Cerebellum (tissue), 4 donors: ENCODE measurements at places on chromosomes 4 and X. TPM values are rescaled to one million over a fixed set of nuclear protein-coding genes. Genes with fewer than 3 reads are reported as not detected.
A peak's percentile ranks its signal among the peaks of the same experiment; 100 is the strongest.

GRCh38 chrX:64580035-64580434 is 184.8 kb upstream of the MTMR8 start:
- DNase-seq: no peak

- DNase-seq: no peak
Observed at GRCh38 chrX:102029026-102029425, 96.5 kb upstream of the TCEAL2 start.

Gene MAGEA2
- not detected for total RNA-seq

DNA sequence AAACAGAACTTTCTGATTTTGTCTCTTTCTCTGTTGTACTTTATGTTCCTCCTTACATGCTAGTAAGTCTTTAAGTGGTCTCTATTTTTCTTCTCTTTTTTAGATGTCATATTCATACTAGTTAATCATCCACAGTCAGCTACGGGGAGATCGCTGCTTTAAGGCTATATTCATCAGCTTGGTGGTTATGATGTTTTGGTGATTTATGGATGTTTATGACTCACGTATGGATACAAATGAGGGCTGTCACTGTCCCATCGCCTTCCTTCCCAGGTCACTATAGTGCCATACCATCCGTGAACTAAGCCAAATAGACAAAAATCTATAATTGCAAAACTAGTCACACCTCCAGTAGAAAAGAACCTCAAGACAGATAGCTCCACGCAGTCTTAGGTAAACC is 296.8 kb upstream of the AADAT start:
- no peak for DNase-seq

DNA sequence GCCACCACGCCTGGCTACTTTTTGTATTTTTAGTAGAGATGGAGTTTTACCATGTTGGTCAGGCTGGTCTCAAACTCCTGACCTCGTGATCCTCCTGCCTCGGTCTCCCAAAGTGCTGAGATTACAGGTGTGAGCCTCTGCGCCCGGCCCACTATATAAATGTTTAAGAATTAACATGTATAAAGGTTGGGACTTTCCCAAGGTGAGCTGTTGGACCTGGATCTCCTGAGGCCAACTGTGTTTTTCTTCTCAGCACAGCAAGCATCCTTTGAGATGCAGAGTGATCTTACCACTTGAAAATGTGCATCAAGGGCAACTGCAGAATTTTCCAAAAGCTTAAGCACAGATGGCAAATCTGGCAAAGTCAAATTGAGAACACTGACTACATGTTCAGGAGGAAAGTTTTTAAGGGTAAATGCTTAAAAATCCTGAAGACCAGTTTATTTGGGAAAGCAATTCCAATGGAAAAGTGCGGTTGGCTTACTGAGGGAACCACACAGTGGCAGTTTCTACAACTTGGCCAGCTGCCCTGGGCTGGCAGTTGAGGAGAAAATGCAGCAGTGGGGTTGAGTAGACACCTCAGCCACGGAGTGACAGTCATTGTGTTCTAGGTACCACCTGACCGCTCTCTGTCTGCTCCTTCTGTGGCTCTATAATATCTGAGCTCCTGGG is 168.9 kb downstream of the CBR4 start:
- peak; percentile 47 for DNase-seq

Gene FAM47A
- total RNA-seq: not detected

Gene FAM149A
- 13.2 TPM for total RNA-seq
